ENCODE measurements at places on chromosomes 1 and 21. TPM values are rescaled to one million over a fixed set of nuclear protein-coding genes. Genes with fewer than 3 reads are reported as not detected.
A peak's percentile ranks its signal among the peaks of the same experiment; 100 is the strongest.

- DNase-seq: peak; percentile 79
These were observed 65.4 kb upstream of the IPO9 start for GRCh38 chr1:201763455-201764140.

The ZFP69 gene
- 3.4 TPM for total RNA-seq

DNA sequence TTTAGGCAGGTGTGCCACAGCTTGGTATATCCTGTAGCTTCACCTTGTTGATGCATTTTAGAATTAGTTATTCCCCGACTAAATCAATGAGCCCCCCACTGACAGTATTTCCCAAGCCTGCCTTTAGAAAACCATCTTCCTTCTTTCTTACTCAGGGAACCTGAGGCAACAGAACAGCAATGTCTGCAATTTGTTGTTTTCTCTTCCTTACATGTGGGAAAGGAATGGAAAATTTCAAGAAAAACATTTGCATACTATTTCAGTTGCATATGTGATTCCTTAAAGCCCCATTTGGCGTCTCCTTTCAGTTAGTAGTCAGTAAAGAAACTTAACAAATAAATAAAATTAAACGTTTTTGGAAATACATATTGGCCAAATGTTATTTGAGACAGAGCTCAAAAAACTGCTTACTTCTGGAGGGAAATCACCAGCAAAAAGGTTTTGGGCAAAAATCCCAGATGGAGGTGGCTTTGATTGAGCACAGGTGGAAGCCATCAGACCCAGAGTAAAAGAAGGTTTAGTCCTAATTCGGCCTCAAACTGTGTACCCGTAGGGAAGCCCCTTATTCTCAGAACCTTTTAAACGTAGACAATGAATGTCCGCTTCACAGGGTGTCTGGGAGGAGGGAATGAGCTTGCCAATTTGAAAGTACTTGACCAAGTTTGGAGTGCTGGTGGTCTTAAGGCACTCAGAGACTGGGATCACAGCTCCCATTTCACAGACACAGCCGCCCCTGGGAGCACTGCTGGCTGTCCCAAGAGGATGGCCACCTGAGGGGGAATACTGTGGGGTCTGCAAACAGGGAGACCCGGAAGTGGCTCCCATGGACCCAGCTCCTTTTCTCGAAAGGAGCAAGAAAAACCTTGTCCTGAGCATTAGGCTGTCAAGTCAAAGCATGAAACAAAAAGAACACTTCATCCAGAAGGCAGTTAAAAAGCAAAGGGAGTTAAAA is 9.4 kb downstream of the LHX4 start:
- no peak for DNase-seq

- DNase-seq: no peak
These were observed 3.7 kb upstream of the SEMA4A start for GRCh38 chr1:156149374-156150332.
